HS-5 (cell line): ENCODE measurements at places on chromosomes 6 and 20.

DNA sequence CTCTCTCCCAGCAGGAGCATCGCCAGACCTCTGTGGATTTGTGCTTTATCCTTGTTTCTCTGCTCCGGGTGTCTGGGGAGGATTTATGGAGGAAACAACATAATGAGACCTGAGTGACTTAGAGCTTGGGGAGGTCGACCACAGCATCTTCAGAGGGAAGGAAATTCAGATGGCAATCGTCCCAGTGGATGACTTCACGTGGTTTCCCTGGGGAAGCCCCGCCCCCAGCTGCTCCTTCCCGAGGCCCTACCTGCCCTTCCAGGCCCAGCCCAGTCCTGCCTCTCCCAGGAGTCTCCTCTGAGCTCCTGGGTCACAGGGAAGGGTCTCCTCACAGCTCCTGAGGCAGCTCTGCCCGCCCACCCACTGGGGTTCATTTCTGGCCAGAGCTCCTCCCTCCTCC lies 430.3 kb upstream of the SULF2 start:
- DNase-seq = no peak

DNA sequence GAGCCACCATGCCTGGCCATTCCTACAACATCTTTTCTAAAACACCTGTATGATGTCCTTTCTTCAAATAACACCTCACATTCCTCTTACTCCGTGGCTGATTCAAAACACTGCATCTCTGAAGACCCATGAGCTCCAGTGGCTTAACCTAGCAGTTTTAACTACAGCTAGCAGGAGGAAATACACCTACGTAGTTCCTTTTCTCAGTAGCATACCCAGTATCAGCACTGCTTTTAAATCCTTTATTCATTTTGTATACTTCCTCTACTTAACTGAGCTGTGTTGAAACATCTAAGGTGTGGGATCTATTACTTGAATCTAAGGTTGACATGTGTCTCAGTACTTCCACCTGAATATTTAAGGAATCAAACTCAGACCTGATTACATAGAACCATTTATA lies 113.6 kb upstream of the CCDC28A start:
- no peak for DNase-seq

GRCh38 chr6:157527471-157527907 lies 146.5 kb downstream of the ZDHHC14 start:
- no peak for DNase-seq

- DNase-seq = no peak
Observed at GRCh38 chr20:1667502-1668085, 10.0 kb upstream of the SIRPG start.

DNA sequence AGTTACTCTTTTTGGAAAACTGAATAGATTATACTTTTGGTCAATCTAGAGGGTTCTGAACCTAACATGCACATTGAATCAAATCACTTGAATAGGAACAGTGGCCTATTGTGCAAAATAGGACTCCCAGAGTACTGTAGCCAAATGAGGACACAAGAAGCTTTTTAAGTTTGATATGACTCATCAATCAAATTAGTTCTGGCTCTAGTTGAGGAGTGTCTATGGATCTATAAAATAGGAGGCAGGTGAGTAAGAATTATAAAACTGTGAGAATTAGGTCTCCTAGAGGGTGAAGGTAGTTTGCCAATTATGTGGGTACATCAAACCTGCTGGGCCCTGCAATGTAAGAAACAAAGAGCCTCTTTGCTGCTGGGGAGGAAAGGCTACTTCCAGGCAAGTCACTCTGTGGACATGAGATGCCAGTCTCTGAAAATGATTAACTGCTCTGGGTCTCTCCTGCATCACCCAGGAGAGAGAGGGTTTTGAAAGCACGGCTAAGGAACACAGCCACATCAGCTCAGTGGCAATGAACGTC lies 112.3 kb downstream of the RCAN2 start:
- DNase-seq = no peak

DNA sequence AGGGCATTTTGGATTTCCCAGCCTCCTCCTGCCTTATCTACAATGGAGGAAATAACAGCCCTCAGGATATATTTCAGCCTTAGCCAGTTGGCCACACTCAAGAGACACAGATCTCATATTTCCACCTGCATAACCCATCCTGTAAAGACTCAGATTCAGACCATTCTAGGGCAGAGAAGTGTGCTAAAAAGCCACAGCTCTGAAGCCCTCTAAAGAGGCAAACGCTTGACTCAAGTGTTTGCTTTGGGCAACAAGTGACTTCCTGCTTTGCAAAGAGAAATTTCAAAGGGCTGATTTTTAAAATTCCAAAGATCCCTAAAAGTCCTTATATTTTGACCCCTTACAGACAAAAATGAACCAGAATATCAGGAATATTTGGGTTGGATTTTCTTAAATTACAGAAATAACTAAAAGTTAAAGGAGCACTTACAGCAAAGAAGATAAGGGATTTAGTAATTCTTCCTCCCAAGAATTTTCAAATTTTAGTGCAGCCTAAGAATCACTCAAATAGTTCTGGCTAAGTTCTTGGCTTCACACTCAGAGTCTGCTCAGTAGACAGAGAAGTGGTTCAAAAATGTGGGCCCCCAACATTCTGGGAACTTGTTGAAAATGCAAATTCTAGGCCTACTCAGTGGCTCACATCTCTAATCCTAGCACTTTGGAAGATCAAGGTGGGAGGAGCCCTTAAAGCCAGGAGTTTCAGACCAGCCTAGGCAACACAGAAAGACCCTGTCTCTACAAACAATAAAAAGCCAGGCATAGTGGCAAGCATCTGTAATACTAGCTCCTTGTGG lies 18.9 kb upstream of the ADGRF5 start:
- DNase-seq = no peak

DNA sequence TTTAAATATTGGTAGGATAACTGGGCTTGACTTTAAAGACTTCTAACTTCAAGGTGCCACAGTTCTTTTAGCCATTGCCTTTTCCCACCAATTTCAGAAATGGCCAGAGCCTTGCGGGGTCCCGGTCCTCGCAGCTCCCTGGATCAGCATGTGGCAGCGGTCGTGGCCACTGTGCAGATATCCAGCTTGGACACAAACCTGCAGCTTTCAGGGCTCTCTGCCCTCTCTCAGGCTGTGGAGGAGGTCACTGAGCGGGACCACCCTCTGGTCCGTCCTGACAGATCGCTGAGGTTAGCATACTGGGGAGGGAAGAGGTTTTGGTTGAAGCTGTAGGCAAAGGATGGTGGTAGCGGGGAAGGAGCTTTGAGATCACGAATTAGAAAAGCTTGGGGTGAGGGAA lies 6.4 kb downstream of the CUL9 start:
- DNase-seq = no peak

GRCh38 chr6:164825386-164825785 lies 484.0 kb downstream of the C6orf118 start:
- DNase-seq = no peak

- DNase-seq = no peak
Observed at GRCh38 chr20:38485041-38485440, 12.4 kb downstream of the RALGAPB start.

- DNase-seq = no peak
Observed at GRCh38 chr6:47083586-47084047, 41.5 kb upstream of the ADGRF1 start.

DNA sequence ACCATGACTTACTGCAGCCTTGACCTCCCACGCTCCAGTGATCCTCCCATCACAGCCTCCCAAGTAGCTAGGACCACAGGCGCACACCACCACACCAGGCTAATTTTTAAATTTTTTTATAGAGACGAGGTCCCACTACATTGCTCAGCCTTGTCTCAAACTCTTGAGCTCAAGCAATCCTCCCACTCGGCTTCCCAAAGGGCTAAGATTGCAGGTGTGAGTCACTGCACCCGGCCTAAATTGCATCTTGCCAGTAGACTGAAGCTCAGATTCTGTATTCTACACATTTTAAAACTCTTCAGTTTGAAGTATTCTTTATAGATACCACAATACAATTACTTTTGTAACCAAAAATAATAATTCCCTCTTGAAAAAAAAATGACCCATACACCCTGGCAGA lies 11.4 kb downstream of the NUDT3 start:
- no peak for DNase-seq

DNA sequence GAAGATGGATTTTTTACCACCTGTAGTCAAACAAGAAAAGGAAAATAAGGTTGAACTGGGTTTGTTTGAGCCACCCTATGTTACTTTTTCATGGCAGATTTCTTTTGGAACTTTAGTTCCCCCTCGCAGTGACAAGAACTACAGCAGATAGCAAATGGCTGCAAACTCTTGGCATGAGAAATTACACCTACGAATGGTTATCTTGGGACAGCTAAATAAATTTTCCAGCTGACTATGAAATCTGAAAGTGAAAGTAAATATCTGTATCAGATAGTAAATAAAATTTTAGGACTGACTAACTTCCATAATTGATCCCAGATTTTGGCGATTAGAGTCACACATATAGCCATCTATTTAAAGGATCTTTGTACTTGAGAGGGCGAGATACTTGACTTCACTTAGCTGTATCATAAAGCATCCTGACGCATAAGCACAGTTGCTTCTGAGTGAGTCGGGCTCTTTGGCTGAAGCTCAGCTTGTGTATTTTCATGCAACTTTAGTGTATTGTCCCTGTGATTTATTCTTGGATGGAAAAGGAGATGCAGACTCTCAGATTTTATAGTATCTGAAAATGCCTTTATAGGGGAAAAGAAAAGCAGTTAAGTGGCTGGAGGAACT lies 125.3 kb upstream of the B3GAT2 start:
- DNase-seq = peak; percentile 44

DNA sequence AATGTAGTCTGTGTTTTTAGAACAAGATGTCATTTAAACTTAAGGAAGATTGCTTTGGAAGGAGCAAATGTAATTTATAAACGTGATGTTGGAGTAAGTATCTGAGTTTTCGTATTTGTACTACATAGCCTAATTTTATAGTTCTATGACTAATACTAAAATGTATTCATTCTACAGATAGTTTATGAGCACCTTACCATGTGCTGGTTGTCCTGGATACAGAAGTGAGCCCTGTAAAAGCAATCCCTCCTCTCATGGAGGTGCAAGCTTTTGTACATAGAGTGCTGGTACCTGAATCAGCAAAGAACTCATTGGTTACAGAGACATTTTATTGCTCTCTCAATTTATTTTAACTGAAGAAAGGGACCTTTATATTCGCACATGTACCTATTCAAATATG lies 27.1 kb downstream of the TBPL1 start:
- no peak for DNase-seq

- DNase-seq = no peak
Observed at GRCh38 chr6:143399176-143399575, 51.3 kb downstream of the ADAT2 start.

GRCh38 chr6:62775427-62776022 lies 435.7 kb upstream of the FKBP1C start:
- peak; percentile 36 for DNase-seq

- DNase-seq = no peak
Observed at GRCh38 chr6:34362909-34363680, 29.4 kb downstream of the NUDT3 start.

GRCh38 chr20:50151034-50151743 lies 2.3 kb downstream of the PEDS1 start:
- no peak for DNase-seq

- DNase-seq = no peak
Observed at GRCh38 chr20:63364801-63365585, 3.8 kb upstream of the CHRNA4 start.

GRCh38 chr20:19407736-19408135 lies 195.3 kb downstream of the SLC24A3 start:
- no peak for DNase-seq

DNA sequence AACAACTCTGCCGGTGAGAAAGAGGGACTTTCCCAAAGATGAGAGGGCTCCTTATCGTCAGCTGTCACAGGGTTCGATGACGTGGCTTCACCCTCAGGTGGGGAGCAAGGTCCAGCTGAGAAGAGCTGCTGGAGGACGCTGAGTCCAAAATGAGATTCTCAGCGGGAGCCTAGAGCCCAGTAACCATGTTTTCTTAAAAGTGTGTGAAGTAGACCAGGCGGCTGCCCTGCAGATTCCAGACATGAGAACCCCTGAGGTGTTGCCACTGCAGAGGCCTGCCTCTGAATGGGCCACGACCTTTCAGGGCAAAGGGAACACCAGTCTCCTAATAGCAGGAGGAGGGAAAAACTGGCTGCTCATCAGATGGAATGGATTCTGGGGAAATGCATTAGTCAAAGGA lies 375.1 kb downstream of the BTBD9 start:
- DNase-seq = no peak

GRCh38 chr20:19918965-19919329 lies 98.2 kb upstream of the NAA20 start:
- no peak for DNase-seq

DNA sequence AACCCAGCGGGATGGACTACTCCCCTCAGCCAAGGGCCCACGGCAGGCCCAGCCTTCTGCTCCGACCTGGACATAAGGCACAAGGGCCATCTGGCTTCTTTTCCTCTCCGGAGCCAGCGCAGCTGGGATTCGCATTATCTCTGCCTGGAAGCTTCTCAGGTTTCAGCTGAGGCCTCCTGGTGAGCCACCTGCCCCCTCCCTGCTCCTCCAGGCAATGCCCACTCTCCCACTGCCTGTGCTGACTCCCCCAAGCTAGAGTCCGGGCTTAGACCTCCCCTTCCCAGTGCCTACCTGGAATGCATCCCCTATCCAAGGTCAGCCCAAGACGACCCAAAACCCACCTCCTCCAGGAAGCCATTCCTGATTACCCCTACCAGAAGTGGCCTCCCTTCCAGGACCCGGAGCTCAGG lies 60.7 kb downstream of the EZR start:
- no peak for DNase-seq

- DNase-seq = peak; percentile 81
Observed at GRCh38 chr20:58650776-58651558, at the start of gene STX16. Gene STX16, plus strand, starts transcription at chr20:58651283. Its CDS starts 724 bp downstream, at chr20:58652007.

GRCh38 chr6:131949909-131950766 lies 1.0 kb downstream of the CCN2 start:
- no peak for DNase-seq

GRCh38 chr6:93663111-93663510 lies 243.8 kb upstream of the EPHA7 start:
- no peak for DNase-seq

- DNase-seq = no peak
Observed at GRCh38 chr6:166488701-166489100, 97.8 kb downstream of the RAMACL start.

- DNase-seq = no peak
Observed at GRCh38 chr20:39298121-39298520, 336.0 kb downstream of the DHX35 start.
